Renal cortex interstitium (tissue), 15 donors: ENCODE measurements at places on chromosomes 16 and 17. TPM values are rescaled to one million over a fixed set of nuclear protein-coding genes. Genes with fewer than 3 reads are reported as not detected.

DNA sequence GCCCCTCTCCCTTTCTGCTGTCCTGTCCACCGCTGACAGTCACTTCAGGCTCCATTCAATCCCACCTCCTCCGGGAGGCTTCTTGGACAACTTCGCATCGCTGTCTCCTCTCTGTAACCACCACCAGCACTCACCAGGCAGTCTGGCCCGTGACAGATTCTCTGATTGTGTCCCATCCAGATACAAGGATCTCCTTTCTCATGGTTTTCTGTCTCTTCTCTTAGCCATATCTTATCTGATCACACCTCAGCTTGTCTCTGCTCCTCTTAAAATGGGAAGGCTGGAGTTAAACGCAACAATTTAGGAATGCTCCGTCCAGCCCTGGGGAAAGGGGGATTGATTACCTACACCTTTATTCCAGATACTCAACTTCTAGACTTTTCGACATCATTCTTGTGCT, 56.9 kb upstream of the ARHGAP44 start:
- no peak for DNase-seq

DNA sequence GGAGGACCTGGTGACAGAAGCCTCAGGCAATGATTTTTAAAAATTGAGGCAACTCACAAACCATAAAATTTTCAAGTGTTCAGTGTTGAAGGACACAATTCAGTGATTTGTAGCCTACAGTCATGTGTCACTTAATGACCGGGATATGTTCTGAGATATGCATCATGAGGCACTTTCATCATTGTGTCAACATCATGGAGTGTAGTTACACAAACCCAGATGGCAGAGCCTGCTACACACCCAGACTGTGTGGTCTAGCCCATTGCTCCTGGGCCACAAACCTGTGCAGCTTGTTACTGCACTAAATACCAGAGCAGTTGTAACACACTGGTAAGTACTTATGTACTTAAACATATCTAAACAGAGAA, 1.6 kb downstream of the PRSS41 start:
- no peak for DNase-seq

- no peak for DNase-seq
Observed at GRCh38 chr17:49496183-49496866, 1.2 kb downstream of the NGFR start.

- DNase-seq = no peak
Observed at GRCh38 chr16:8848939-8849391, 19.8 kb downstream of the CARHSP1 start.

DNA sequence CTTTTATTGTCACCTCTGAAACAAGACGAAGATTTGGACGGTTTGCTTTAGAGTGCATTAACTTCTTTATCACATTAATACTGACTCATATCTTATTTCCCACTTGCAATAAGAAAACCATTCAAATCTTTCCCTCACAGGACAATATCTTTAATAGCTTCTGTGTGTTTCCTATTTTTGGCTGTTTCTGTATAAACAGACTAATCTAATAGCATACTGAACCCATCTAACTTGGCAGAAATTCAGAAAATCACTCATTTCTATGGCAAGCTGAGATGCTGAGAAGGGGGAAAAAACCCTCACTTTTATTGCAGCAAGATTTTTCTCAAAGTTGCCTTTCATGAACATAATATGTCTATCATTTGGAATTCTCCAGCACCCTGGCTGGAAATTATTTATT, 524.9 kb downstream of the WWOX start:
- DNase-seq = no peak

DNA sequence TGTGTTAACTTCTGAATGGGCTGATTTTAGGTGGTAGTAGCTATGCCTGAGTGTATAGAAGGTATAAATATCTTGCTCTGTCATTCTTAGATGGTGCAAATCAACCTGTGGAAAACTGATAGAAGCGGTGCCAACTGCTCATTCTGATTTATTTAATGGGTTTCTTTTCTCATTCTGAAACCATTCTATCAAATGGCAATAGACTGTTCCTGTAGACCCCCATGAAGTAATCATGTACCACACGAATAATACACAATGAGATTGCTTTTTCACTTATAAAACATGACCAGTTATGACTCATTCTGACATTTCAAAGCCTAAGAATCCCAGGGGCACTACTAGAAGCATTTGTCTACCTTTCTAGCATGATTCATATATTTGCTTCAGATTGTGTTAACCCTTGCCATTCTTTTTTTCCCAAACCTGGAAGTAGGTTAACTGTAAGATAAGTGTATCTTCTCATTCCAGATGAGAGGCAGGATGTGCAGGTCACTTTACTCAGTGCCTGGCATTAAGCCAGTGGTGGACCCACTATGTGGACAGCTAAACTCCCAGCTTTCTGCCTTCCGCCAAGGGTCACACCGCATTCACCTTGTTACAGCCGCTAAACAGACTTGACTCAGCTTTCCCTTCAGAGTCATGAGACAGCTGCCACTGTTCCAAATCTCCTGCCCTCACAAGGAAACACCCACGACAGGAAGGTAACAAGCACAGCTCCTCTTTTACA, 16.4 kb upstream of the SLC16A11 start:
- no peak for DNase-seq

GRCh38 chr16:84205976-84206691, 15.2 kb downstream of the ADAD2 start:
- DNase-seq = no peak

DNA sequence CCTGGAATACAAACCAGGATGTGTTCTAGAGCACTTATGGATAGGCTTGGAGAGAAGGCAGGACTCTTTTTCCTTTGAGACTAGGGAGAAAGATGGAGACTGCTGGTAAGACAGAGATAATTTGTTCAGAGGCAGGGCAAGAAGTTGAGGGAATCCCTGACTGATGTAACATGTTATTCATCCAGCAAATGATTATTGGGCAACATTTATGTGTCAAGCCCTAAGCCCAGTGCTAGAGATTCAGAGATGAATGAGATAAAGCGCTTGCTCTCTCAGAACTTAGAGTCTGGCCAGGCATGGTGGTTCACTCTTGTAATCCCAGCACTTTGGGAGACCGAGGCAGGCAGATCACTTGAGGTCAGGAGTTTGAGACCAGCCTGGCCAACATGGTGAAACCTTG, 47.8 kb upstream of the NUFIP2 start:
- DNase-seq = no peak

- DNase-seq = no peak
Observed at GRCh38 chr17:40113907-40114245, 7.9 kb upstream of the MSL1 start.

- no peak for DNase-seq
Observed at GRCh38 chr16:12356632-12357340, 380.3 kb downstream of the SNX29 start.

- DNase-seq = no peak
Observed at GRCh38 chr16:35908942-35909341, 2449.5 kb downstream of the TP53TG3F start.

C16orf96 gene
- 0.16 TPM for polyA plus RNA-seq

KRTAP1-1 gene
- not detected for polyA plus RNA-seq

EXOSC6 gene
- polyA plus RNA-seq = 16.3 TPM

SGCA gene
- polyA plus RNA-seq = 0.47 TPM
